ENCODE measurements at places on chromosomes 5 and 9.

DNA sequence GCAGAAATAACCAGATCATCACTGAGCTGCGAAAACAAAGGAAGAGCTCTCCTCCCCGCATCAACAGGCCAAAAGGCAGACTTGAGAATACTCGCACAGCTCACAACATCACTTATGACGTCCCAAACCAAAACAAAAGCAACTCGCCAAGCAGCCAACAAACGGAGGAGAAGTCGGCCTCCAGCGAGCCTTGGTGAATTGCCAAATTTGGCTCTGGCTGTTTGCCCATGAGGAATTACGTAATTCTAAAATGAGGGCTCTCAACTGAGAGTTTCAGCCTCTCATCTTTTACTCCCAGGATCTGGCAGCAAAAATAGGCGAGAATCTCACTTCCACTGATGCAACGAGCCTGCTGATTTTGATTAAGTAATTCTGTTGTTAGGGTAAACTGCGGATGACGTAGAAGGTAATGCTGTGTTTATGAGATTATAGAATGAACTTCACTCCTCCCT, 51.7 kb upstream of the SEMA6A start:
- DNase-seq, result no peak

DNA sequence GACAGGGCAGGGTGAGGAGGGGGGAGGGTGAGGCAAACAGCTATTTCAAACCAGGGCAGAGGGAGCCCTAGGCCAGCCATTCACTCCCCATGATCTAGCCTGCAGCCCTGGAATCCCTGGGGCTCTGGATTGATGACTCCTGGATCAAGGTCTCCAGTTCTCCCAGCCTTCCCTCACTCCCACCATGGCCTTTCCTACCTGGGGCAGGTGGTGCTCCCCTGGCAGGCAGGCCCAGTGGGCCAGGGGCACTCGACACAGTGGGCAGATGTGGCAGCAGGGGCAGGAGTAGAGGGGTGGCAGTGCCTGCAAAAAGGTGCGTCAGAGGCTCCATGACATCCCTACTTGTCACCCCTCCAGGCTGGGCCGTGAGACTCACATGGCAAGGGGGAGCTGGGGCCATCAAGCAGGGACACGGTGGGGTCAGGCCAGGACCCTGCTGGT, 6.0 kb downstream of the KIF12 start:
- DNase-seq, result no peak

DNA sequence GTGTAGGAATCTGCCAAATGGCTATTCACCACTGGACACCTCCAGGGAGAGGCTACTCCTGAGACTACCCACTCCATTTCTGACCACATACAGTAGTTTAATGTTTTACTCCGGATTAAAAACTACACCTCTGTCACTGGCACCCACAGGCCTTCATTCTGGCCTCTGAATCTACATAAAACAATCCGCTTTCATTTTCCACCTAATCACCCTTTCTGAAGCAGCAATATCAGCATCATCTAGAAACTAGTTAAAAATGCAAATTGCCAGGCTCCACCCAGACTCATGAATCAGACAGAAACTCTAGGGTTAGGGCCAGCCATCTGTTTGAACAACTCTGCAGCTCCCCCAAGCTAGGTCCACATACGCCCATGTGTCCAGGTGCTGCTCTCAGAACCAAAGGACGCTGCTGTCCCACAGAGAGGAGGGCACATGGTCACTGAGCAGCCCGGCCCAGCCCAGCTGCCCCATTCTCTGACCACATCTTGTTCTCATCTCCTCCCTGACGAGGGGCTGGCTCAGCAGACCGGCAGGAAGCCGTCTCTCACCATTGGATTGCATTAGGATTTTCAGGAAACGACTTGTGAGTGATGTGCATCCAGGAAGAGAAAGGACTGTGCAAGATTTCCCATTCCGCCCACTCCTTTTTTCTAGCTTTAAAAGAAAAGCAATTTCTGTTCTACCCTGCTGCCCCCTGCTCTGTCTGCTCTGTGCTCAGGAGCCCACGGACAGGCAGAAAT, 34.7 kb downstream of the ADAM19 start:
- DNase-seq, result no peak

- DNase-seq, result no peak
These were observed 195.8 kb upstream of the TBCA start for GRCh38 chr5:77971776-77972468.

GRCh38 chr9:132648685-132649084, 21.1 kb downstream of the DDX31 start:
- DNase-seq, result no peak

- no peak for DNase-seq
These were observed 91.0 kb upstream of the ALDH1B1 start for GRCh38 chr9:38301376-38302106.

DNA sequence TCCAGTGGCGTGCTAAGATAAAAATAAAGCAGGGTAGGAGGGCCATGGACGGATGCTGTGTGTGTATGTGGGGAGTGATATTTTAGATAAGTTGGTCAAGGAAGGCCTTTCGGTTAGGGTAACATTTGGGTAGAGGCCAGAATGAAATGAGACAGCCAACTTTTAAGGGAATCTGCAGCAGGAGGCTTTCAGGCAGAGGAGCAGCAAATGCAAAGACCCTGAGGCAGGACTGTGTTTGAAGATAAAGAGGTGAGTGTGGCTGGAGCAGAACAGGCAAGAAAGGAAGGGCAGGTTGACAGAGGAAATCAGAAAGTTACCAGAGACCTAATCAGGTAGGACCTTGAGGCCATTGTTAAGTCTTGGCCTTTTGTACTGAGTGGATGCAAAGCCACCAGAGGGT, 106.2 kb downstream of the MAST4 start:
- no peak for DNase-seq

- no peak for DNase-seq
These were observed 14.0 kb downstream of the ARL14EPL start for GRCh38 chr5:116046261-116046660.

GRCh38 chr9:127742435-127743088, 7.5 kb upstream of the TOR2A start:
- no peak for DNase-seq

DNA sequence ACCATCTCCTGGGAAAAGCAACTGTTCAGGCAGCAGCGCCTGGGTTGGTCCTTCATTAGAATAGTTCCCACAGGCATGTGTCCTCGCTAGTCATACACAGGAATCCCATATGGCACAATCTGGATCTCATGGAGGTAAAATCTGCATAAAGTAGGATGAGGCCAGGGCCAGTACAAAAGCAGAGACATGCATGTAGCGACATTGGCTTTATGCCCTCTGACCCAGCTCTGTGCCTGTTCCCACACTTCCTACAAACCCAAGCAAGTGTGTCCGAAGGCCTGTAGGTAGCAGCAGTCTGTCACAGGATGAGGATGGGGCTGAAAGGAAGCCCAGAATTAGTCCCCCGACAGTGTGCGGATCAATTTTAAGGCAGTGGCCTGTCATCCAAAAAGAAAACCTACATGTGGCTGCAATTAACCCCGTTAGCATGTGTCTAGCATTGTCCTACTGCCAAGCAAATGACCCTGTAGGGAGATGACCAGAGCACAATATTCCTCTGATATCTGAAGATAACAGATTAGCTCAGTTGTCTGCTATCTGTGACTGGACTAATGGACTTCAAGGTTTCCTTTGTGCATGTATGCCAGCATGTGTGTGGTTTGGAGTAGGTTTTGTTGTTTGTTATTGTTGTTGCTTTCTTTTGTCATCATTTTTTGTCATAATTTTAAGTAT, 178.8 kb downstream of the TMEM161B start:
- no peak for DNase-seq

GRCh38 chr5:54324651-54325271, 14.4 kb upstream of the ARL15 start:
- DNase-seq, result no peak

DNA sequence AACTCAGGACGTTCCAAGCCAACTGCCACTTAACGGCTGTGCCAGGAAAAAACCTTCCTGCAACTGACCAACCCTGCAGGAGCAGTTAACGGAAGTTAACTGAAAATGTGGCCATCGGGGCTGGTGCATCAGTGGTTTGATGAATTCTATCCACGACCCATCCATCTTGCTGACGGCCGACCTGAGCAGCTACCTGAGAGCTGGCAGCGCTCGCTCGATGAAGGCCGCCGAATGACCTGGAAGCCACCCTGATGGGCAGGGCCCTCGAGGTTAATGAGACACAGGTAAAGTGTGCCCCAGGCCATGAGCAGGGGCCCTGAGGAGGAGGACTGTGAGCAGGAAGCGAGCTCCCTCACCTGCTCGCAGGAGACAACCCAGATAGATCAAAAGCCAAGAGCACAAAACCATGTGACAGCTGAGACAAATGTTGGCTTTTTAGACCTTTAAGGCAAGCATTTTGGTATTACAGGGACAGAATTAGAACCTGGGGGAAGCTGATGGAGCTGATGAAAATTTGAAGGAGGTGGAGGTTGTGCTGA, 35.3 kb upstream of the FLT4 start:
- no peak for DNase-seq
